ENCODE measurements at places on chromosomes 4 and X.

DNA sequence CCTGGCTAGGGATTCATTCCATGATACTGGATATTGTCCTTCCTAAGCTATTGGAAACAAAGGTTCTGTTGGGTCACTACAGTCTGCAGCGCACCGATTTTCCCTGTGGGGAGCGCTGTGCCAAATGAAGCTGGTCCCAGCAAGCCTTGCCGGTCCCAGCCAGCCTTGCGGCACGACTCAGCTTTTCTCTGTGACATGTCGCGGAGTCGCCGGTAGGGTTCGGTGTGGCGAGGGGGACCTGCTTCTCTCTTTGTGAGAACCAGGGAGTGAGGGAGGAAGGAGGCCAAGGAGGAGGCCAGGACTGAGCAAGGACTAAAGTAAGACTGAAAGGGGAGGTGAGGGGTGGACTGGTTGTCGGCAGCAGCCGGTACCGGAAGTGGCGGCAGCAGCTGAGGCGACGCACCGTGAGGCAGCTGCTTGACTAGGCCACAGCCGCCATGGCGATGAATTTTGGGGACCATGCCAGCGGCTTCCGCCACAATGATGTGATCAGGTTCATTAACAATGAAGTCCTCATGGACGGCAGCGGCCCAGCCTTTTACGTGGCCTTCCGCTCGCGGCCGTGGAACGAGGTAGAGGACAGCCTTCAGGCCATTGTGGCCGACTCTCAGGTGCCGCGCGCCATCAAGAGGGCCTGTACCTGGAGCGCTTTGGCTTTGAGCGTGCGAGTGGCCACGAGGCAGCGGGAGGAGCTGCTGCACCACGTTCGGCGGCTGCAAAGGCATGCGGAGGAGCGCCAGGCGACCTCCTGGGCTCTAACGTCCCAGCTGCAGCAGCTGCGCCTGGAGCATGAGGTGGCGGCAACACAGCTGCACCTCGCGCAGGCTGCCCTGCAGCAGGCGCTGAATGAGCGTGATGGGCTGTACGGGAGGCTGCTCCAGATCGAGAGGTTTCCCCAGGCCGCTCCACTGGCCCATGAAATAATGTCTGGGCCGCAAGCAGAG is at the start of gene TEX13D:
Gene TEX13D (plus strand): TSS at position 180 of the 944 bp plus-strand sequence. CDS start 258 bp downstream, at position 438.
- no peak for DNase-seq

- DNase-seq: no peak
Observed at GRCh38 chr4:130092187-130093015, 996.4 kb downstream of the C4orf33 start.

DNA sequence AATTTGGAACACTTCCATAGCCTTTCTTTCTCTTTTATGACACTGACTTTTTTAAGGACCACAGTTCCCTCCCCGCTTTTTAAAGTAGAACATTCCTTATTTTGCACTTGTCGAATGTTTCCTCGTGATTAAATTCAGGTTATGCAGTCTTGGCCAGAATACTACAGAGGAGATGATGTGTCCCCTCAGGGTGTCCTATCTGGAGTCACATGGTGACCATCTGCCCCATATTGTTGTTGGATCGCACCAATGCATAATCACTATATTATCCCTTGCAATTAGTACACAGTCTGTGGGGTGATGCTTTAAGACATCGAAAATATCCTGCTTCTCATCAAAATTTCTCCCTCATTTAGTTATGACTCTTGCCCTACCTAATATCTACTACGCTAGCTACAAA is 27.4 kb downstream of the WDFY3 start:
- no peak for DNase-seq

GRCh38 chrX:32480019-32480418 is 731.3 kb downstream of the DMD start:
- DNase-seq: no peak

DNA sequence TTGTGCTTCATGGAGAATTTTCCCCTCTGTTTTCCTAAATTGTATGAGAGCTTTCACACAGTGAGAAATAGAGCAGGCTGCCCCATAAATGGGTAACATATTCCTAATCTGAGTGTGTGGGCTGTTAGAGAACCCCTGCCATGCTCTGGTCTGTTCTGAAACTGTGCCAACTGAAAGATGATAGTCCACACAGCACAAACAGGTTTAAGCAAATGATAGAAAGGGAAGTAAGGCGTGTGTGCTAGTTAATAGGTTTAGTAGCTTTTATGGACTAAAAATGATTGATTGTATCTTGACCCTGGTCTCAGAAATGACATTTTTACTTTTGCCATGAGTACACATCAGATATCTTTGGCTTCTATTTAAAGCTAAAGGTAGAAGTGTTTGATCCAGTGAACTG is 106.2 kb downstream of the PRRG1 start:
- no peak for DNase-seq

DNA sequence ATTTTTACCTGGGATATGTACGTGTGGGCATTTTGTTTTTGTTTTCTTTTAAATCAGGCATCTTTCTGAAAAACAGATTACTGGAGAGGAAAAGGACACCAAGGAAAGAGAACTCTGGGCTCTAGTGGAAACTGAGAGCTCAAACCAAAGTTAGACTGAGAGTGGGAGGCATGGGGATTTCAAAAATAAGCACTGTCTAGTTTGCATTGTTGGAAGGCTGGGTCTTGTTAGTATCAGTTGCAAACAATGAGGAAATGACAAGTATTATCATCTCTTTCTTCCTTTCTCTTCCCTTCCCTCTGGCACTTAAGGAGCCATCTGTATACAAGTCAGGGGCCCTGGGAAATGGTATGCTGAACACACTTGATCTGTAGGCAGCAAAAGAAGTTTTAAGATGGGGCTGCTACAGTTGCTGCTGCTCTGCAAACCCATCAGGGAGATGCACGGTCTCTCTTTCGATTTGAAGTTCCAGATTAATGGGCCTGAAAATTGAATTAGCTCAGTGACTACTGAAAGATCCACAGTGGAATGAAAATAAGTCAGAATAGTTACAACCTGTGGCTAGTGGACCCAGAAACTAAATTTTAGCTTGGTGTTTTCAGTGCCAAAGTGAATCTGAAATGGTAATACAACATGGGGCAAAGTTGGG is 48.0 kb upstream of the GRXCR1 start:
- DNase-seq: no peak
